ENCODE measurements at places on chromosomes 12 and 14. TPM values are rescaled to one million over a fixed set of nuclear protein-coding genes. Genes with fewer than 3 reads are reported as not detected.

DNA sequence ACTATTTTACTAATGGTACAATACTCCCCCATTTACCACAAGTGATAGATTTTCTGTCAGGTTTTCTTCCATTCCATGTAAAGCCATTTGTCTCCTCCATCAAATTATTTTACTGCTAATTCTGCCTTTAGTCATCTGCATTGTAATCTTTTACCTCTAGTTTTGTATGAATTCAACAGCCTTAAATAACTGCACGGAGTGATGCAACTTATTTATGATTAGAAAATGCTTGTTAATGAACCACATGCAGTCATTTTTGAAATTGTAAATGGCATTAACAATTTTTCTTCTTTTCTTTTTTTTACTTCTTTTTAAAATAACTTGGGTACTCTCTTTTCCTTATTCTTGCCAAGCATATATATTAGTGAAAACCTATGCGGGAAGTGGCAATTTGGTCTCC is 71.5 kb downstream of the RESF1 start:
- DNase-seq: no peak

DNA sequence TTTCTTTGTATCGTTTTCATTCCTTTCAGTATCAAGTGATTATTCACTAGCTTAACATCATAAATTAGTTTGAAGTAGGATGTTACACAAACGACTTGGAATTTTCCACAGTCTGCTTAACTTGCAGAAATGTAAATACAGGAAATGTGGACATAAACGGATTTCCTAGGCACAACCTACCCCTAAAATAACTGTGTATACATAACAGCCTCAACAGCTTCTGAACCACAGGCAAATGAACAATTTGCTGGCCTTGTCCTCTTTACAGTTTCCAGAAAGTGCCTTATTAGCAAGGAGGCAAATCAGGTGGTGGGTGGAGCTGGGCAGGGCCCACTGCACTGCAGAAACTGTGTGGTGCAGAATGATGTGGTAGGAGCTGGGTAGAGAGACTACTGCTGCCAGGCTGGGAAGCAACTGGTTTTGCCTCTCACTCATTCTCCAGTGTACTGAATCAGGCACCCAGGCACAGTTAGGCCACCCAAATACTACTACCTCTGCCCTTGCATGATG is 14.1 kb downstream of the DRAM1 start:
- no peak for DNase-seq

Gene ACOT6
- not detected for total RNA-seq

- DNase-seq: no peak
Measured at GRCh38 chr14:58635091-58635830, 2.5 kb upstream of the DACT1 start.

- DNase-seq: no peak
Measured at GRCh38 chr14:53038629-53039028, 87.8 kb upstream of the FERMT2 start.

- DNase-seq: peak; percentile 17
Measured at GRCh38 chr14:24261969-24262327, 1.0 kb downstream of the TGM1 start.

Gene HHIPL1
- total RNA-seq: 2.6 TPM

- no peak for DNase-seq
Measured at GRCh38 chr12:120847392-120847791, 56.8 kb downstream of the SPPL3 start.

DNA sequence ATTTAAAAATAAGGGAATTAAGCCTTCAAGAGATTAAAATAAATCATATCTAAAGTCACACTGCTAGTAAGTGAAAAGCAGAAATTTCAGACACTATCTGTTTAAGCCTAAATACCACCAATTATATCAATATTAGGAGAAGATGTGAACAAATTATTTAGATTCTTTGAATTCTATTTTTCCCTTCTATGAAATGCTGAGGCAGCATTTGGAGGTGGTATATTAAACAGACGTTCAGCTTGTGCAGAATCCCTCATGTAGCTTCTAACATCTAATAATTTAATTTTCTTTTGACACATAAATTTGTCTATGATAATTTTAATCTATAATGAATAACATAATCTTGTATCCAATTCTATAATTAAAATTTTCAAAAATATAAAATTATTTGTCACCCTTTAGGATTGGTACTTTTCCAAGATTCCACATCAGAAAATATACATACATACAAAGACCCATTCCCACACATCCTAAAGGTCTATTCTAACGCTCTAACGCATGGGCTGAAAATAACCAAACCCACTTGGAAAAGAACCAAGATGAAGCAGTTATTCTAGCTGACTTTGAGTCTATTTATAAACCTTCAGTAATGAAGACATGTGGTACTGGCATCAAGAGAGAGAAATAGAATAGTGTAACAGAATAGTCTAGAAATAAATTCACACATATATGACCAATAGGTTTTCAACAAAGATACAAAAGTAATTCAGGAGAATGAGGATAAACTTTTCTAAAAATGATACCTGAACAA is 751.8 kb downstream of the GALC start:
- DNase-seq: no peak

DNA sequence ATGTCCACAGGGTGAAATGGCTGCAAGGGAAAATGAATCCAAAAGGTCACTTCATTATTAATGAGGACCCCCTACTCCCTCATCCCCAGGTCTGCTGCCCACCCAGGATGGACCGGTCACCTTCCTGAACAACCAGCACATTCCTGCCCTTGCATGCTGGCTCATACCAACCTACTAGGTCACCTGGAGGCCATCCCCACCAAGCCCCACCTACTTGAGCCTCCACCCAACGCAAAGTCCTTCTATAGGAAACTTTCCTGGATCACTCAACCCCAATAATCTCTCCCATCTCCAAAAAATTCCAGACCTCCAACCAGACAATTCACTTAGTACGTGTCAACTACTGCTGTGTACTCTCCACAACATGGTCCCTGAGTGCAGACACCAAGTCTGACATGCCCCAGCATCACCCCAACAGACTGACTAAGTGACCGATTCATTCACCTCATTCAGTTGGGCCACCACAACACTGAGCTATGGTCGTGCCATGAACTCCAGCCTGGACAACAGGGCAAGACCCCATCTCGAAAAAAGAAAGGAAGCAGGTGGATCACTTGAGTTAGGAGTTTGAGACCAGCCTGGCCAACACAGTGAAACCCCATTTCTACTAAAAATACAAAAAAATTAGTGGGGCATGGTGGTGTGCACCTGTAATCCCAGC is 18.1 kb downstream of the CLMN start:
- no peak for DNase-seq

DNA sequence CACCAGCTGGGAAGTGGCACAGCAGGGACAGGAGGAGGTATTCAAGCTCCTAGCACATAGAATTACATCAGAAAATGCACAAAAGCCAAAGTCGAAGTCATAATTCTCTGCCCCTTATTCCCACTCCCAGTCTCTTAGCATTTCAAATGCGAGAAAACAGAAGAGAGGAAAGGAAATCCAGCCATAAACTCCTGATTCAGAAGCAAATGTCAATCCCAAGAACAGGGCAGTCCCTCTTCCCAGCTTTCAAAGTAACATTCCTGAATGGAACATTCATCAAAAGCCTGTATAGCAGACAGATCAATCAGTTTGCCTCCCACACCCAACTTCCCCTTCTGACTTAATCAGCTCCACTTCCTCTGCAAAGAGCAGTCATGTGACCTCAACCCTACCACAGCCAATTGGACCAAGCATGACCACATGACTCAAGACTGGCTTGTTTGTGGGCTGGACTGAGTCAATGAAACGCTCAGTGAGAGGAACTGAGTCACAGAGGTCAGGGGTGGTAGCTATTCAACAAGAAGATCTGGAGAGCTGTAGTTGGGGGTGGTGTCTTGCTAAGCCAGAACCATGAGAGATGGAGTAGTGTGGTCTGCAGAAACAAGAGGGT is 41.4 kb upstream of the TUNAR start:
- DNase-seq: no peak

- DNase-seq: no peak
Measured at GRCh38 chr12:50662116-50662510, 101.8 kb upstream of the ATF1 start.

All from left cardiac atrium (tissue), 4 donors.